ENCODE measurements at places on chromosomes 6 and 20.
A peak's percentile ranks its signal among the peaks of the same experiment; 100 is the strongest.

DNA sequence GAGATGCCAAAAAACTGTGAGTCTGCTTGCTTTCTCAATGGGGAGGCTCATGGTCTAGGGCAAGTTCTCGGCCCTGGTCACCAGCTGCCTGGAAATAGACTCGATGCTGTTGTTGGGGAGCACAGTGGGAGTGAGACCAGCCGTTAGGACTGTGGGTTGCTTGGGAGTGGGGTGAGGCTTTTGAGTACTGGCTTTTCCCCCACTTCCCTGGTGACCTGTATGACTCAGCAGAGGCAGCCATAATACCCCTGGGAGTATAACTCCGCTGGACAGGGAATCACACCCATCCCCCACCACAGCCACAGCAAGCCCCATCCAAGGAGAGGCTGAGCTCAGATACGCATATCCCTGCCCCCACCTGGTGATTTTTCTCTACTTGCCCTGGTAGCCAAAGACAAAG is 48.9 kb upstream of the OGFRL1 start:
- DNase-seq, result no peak

- peak; percentile 40 for DNase-seq
Observed at GRCh38 chr6:1596088-1596852, 13.4 kb upstream of the FOXC1 start.

GRCh38 chr20:21315138-21315537 is 12.0 kb downstream of the XRN2 start:
- DNase-seq, result peak; percentile 33

DNA sequence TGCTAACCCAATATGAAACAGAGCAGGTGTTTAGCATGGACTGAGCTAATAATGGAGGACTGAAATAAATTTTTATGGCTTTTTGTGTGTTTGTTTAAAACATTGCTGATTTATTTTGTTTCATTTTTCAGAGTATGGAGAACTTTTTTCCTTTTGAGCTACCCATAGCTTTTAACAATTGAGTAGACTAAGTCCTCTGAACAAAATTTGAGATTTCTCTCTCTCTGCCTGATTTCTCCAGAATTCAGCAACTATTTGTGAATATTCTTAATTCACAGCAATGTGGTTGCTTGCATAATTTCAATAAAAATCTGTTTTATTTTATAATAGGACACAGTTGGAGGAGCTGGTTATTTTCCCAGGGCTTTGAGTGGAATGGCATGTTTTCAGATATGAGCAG is 103.7 kb downstream of the TPBG start:
- DNase-seq, result no peak

GRCh38 chr6:14075095-14075503 is 42.5 kb upstream of the CD83 start:
- DNase-seq, result peak; percentile 35

DNA sequence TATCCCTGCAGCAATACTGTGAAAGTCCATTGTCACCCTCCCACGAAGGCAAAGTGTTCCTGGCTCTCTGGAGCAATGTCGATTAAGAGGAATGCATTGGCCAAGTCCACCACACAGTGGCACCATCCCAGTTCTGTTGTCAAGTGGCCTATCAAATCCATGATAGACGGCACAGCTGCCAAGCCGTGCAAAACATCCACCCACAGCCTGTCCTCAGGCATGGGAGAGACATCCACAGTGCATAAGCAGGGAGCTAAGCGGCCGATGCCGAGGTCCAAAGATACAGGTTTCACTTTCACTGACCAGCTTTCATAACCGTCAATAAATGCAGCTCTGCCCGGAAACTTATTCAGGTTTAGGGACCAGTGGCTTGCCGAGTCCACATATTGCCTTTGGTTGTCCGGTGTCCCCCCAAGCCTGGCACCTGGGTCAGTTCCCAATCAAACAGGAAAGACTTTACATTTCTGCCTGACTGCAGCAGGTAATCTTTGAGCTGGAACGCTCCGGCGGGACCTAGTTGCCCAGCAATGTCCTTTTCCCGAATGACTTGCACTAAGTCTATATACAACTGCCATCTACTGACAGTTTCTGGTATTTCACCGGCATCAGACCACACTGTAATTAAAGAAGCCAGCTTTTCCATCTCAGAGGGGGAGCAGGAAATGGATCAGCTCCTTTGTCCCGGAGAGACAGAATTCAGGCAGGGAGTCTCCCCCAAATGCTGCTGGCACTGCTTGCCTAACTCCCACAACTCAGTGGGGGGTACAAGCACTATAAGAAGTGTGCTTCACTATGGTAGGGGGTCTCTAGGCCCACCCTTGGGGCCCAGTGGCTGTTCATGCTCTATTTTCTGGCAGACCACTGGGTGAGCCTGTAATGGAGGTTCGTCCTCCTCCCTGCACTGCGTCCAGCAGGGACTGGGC is 6.3 kb downstream of the ZKSCAN3 start:
- DNase-seq, result peak; percentile 46

Measured in T-helper 2 cell treated with Interferon-gamma antibody and Interleukin-4, amounts not matched to agents 5 μg/mL and 100 μg/mL, for 36 hours (primary cell).